Lung (tissue), 17 donors: ENCODE measurements at places on chromosomes 5 and 9. TPM values are rescaled to one million over a fixed set of nuclear protein-coding genes. Genes with fewer than 3 reads are reported as not detected.

RAB3C gene
- 1.1 TPM for total RNA-seq

PTPA gene
- total RNA-seq, result 62.5 TPM

SLC27A6 gene
- total RNA-seq, result 3.4 TPM

ZNF354C gene
- total RNA-seq, result 3.9 TPM

ZFP37 gene
- 2.4 TPM for total RNA-seq

PHF24 gene
- 1.0 TPM for total RNA-seq

LECT2 gene
- not detected for total RNA-seq

WDR31 gene
- total RNA-seq, result 6.2 TPM

ECM2 gene
- 3.1 TPM for total RNA-seq

RBM22 gene
- total RNA-seq, result 49.9 TPM

GRCh38 chr9:129720181-129720864, 32.5 kb downstream of the PTGES start:
- H3K4me3 ChIP-seq, result no peak overlapping the region
- DNase-seq, result no peak
- H3K36me3 ChIP-seq, result no peaks in the 10 kb centered on the region
- no peaks in the 10 kb centered on the region for H3K27me3 ChIP-seq
- no peaks in the 10 kb centered on the region for H3K4me1 ChIP-seq

GRCh38 chr9:108838017-108838416, 17.8 kb downstream of the ACTL7B start:
- DNase-seq, result no peak
- no peak overlapping the region for H3K4me3 ChIP-seq
- H3K4me1 ChIP-seq, result no peaks in the 10 kb centered on the region

DNA sequence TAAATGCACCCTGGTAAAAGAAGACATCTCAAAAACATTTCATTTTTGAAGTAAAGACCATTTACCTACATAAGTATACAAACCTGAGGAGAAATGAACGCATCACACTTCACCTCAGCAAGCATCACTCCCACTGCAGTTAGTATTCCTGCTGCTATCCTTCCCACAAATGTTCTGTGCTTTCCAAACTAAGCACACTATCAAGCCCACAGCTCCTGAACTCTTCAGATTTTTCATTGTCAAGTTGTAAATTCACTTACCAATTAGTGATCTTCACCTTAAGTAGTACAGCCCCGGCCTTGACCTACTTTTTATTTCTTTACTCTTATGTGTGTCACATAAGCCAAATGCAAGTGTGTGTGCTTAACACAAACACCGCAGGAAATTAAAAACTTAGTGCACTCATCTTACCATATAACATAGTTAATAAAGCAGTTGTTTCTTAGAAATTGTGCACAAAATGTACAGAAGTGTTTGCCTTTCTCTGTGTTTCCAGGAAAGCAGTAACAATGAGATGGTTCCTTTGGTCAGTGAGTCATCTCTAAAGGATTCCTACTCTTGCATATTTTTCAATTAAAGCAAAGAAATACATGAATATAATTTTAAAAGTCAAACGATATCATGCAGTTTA, 169.4 kb downstream of the APBA1 start:
- no peak overlapping the region for H3K4me3 ChIP-seq
- no peaks in the 10 kb centered on the region for H3K4me1 ChIP-seq
- no peaks in the 10 kb centered on the region for H3K36me3 ChIP-seq

- no peaks in the 10 kb centered on the region for H3K27me3 ChIP-seq
- no peaks in the 10 kb centered on the region for H3K36me3 ChIP-seq
- peak; percentile 30 for DNase-seq
- H3K27ac ChIP-seq, result no peak overlapping the region
- H3K4me1 ChIP-seq, result no peaks in the 10 kb centered on the region
Observed at GRCh38 chr9:17082343-17083064, 52.3 kb upstream of the CNTLN start.

DNA sequence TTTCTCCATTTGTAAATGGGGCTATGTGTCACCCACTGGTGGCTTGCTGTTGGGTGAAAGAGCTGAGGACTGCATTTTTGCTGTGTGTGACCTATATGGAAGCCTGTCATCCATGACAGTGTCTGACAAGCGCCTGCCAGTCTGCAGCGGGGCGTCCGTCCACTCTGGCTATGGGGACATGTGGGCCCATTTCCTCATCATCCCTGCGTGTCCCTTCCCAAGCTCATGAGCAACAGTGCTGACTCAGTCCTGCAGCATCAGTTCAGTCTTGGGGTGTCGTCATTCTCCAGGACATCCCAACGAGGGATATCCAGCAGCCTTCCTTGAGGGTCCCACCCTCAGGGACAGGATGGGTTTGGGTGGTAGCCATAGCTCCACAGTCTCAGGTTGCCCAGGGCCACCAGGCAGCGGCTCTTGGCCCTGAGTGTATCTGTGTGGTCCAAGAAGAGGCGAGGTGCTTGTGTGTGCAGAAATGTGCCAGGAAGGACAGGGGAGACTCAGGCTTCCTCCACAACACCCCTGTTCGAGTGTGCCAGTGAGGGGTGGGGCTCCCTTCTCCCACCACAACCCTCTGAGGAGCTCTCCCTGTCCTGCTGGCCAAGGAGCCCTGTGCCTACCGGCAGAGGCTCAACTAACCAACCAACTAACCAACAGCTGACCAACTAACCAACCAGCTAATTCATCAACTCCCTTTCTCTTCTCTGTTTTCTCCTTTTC, 2.1 kb downstream of the FGD3 start:
- H3K4me3 ChIP-seq, result no peak overlapping the region
- DNase-seq, result no peak
- H3K4me1 ChIP-seq, result peaks cover 27% of the 10 kb centered on the region
- H3K27me3 ChIP-seq, result no peaks in the 10 kb centered on the region

DNA sequence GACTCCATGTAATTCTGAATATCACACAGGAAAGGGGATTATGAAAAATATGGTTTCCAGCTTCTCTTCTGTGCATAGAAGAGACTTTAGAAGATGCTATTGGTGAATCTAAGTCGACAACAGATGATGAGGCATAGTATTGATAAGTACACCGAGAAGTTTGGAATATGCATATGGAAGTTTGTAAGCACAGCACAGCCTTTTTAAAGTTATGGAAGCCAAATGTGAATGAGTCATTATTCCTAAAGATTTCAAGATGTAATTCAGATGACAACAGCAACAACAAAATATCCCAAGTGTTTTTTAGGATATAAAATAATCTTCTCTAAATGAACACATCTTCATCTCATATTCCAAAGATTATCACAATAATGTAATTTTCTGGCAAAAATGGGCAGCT, 1723.3 kb downstream of the EFNA5 start:
- H3K27me3 ChIP-seq, result no peaks in the 10 kb centered on the region
- H3K4me1 ChIP-seq, result no peaks in the 10 kb centered on the region
- DNase-seq, result no peak
- no peak overlapping the region for H3K27ac ChIP-seq
- no peaks in the 10 kb centered on the region for H3K36me3 ChIP-seq
- no peak overlapping the region for H3K4me3 ChIP-seq

DNA sequence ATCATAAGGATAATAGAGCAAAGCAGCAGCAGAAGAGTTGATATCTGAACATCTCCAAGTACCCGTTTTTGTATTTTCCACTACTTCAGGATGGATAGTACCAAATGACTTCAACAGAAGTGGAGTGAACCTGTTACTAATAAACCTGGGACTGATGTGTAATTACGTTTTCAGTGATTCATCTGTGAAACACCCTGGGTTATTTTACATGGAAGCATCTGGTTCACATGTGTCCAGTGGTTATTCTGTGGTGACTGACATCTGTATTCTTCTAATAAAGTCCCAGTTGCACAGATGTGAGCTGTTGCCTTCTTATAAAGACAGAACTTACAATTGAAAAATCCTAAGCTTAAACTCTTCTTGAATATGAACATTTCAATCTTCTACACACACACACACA, 139.7 kb upstream of the VCAN start:
- no peak overlapping the region for H3K27ac ChIP-seq
- H3K4me3 ChIP-seq, result no peak overlapping the region
- H3K4me1 ChIP-seq, result no peaks in the 10 kb centered on the region
- H3K27me3 ChIP-seq, result no peaks in the 10 kb centered on the region
- DNase-seq, result no peak

DNA sequence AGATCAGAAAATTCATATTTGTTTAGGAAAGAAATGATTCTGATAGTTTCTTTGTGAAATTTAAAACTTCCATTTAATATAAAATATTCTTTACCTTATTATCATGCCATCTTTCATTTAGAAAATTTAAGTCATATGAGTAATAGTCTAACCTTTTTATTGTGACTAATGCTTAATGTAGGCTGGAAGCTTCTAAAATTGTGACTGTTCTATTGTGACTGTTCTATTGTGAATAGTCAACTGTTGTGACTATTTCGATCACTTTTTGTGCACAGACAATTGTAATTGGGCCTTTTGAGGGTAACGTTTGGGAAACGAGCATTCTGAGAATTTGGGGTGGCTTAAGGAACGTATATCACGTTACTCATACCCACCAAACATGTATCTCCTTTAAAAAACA, 100.0 kb downstream of the PARP8 start:
- no peak overlapping the region for H3K4me3 ChIP-seq
- no peaks in the 10 kb centered on the region for H3K4me1 ChIP-seq
- no peak overlapping the region for H3K27ac ChIP-seq
- peaks cover 6% of the 10 kb centered on the region for H3K36me3 ChIP-seq
- no peaks in the 10 kb centered on the region for H3K27me3 ChIP-seq

GRCh38 chr5:96997265-96997859, 61.5 kb downstream of the LNPEP start:
- H3K4me3 ChIP-seq, result no peak overlapping the region
- H3K27me3 ChIP-seq, result no peaks in the 10 kb centered on the region
- no peaks in the 10 kb centered on the region for H3K4me1 ChIP-seq
- H3K36me3 ChIP-seq, result peaks cover 1% of the 10 kb centered on the region

DNA sequence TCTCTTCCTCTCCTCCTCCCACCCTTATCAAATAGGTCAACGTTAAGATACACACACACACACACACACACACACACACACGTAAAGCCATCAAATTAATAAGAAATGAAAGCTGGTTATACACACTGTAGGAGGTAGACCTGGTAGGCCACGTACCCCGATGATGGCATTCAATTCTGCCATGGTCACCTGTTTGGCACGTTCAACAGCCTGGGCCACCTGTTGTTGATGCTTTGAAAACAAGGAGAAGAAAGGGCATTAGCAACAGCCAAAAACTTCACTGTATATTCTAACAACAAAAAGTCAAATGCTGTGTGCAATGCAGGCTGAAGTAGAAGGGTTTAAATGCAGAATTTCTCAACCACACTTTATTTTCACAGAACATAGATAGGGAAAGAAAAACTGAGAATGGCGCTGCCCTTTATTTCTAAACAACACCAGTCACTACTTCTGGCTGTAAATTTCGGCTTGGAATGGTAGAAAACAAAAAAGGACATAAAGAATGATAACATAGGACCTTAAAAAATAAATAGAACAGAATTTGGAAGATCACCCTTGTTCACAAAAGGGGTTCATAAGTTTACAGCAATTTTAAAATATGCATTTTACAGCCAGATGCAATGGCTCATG, 37.2 kb downstream of the TLE1 start:
- DNase-seq, result peak; percentile 94
- no peaks in the 10 kb centered on the region for H3K27me3 ChIP-seq
- H3K4me1 ChIP-seq, result no peaks in the 10 kb centered on the region
- H3K4me3 ChIP-seq, result no peak overlapping the region
- peaks cover 4% of the 10 kb centered on the region for H3K36me3 ChIP-seq
- H3K27ac ChIP-seq, result no peak overlapping the region

- H3K4me1 ChIP-seq, result no peaks in the 10 kb centered on the region
- DNase-seq, result no peak
- no peaks in the 10 kb centered on the region for H3K27me3 ChIP-seq
- no peaks in the 10 kb centered on the region for H3K36me3 ChIP-seq
- H3K27ac ChIP-seq, result no peak overlapping the region
Observed at GRCh38 chr9:109990541-109990940, 210.5 kb downstream of the PALM2AKAP2 start.

- DNase-seq, result peak; percentile 35
- H3K4me3 ChIP-seq, result no peak overlapping the region
- H3K27me3 ChIP-seq, result no peaks in the 10 kb centered on the region
- no peaks in the 10 kb centered on the region for H3K36me3 ChIP-seq
- H3K27ac ChIP-seq, result no peak overlapping the region
Observed at GRCh38 chr5:65244031-65244430, 237.7 kb downstream of the ADAMTS6 start.

- H3K36me3 ChIP-seq, result peaks cover 31% of the 10 kb centered on the region
- no peak for DNase-seq
- H3K4me3 ChIP-seq, result no peak overlapping the region
- H3K27me3 ChIP-seq, result no peaks in the 10 kb centered on the region
Observed at GRCh38 chr9:89356782-89357181, 38.5 kb downstream of the SECISBP2 start.

DNA sequence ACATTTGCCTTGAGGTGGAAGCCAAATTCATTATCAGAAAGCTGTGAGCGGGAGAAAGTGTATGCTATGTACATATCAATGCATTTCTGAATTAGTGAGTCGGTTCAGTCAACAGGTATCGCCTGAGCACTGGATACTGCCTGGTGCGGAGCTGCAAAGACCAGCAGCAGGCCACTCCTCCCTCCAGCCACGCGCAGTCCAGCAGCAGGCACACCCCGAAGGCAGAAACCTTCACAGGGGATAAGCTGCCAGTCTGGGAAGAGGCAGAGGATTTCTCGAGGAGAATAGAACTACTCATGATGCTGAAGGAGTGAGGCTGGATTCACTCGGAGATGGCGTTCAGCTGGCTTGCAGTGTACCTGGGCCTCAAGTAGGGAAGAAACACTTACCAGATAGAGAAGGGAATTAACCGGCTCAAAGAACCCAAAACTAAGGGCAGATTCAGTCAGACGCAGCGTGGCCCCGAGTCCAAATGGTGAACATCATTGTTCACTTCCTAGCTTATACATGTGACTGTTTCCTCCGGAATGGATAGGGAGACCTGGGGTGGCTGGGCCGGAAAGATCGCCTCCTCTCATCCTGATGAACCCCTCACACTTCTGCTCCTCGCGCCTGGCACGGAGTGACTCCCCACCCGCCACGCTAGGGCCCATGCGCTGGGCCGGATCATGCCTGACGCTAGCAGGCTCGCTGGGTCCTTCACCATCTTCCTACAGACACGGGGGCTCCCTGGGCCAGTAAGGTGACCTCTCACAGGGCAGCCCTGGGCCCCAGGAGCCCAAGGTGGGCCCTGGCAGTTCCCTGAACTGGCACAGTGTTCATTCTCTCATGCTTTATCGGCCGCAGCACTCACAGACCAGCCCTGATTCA, 78.1 kb upstream of the SPATA31C2 start:
- H3K27me3 ChIP-seq, result no peaks in the 10 kb centered on the region
- peaks cover 5% of the 10 kb centered on the region for H3K4me1 ChIP-seq
- no peak overlapping the region for H3K27ac ChIP-seq
- no peak overlapping the region for H3K4me3 ChIP-seq
- DNase-seq, result no peak
